GM23248 (cell line): ENCODE measurements at places on chromosomes 3 and 15.

DNA sequence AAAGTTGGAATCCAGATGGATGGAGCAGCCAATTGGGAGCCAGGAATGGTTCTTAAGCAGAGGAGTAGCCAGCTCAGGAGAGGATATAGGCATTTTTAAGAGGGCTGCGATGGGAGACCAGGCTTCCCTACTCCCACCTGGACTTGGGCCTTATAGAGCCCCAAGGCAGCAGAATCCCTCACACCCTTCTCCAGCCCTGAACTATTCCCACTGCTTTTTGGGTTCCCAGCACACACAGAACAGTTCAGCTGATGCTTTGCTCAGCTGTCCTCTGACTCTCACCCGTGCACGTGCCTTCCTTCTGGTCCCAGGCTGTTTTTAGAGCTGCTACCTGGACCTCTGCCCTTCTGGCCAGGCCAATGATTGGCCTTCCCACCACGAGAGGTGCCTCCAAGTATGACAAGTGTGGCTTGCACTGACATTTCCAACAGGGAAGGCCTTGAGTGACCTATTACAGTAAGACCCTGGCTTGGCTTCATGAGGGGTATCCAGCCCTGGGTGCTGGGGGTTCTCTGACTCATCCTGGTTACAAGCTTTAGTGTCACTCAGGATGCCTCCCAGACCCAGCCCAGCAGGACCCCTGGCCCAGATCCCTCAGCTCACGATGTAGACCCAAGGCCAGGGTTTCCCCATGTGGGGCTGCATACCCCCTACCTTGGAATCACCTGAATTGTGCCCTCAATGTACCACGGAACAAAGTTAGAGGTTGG, 25.2 kb downstream of the NOX5 start:
- DNase-seq = no peak

DNA sequence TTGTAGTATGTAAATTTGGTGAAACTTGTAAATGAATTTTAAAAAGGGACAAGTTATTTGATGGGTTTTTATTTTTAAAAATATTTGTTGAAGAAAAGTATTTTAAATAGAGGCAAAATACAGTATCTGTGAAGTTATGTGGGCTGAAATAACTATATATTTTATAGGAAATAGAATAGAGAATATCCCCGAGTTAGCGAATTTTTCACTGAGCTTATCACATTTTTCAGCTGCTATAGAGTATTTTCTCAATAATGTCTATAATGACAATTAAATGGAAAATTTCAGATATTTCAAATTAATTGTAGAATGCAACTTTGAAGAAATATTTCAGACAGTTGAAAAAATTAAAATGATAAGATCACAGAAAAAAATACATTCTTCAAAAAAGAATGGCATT, 166.4 kb upstream of the TP63 start:
- no peak for DNase-seq

DNA sequence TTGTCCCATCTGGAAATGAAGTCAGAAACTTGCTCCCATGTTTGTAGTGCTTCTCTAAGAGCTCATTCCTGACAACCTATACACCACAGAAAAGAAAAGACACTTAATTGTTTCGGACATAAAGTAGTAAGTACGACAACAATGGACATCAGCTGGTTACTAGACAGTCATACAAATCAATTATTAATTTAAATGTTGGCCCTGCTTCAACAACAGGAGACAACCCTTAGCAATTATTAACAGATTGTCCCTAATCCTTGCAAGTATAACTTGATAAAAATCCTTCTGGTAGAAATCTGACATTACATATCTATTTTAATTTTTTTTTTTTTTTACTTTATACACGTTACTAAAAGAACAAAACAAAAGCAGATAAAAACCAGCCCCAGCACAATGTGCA, 29.8 kb downstream of the ERICH6 start:
- DNase-seq = no peak

GRCh38 chr15:62799919-62800318, 242.6 kb upstream of the TPM1 start:
- no peak for DNase-seq
